ENCODE measurements at places on chromosomes 16 and 17.

DNA sequence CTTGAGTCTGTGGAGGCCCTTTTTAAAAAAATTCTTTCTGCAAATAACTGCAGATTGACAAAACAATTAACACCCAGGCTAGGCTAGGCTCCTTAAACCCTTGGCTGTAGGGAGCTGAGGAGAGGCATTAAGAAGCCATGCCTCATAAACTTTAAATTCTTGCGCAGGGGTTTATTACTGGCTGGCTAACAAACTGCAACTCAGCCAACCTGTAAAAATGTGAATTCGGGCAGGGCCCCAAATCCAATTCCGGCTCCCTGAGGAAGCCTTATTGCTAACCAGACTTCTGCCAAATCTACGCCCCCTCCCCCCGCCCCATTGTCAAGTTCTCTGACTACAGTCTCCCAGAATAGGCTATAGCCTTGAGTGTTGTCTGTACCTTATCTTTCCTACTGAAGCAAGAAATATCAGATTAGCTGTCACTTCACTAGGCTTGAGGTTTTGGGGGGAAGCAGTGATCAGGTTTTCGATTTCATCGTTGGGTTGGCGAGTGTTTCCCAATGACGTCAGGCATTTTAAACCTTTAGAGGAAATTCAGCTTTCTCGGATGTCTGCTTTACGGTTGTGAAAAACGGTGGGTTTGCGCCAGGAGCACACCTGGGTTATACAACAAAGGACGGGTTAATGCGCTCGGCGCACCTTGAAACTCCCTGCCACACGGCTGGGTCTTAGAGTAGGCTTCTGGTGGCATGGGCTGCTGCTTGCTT, 2.0 kb downstream of the CDH3 start:
- no peak for DNase-seq

- DNase-seq = no peak
Observed at GRCh38 chr17:78448356-78448993, 70.0 kb downstream of the PGS1 start.

- no peak for DNase-seq
Observed at GRCh38 chr17:62913991-62914570, 52.0 kb upstream of the TANC2 start.

DNA sequence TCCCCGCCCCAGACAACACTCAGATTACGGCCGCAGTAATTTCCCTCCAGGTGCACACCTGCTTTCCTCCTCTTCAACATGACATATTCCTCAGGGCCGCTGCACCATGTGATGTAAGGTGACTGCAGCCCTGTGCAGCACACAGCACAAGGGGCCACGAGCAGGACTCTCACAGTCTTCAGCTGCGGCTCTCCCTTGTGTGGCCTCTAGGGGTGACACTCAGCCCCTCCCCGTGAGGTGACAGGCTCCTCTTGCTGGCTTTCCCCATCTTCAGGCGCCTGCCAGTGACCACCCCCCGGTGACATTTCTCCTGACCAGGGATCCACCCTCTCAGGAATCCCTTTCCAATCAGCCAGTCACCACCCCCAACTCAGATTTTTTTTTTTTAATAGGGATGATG, 31.3 kb upstream of the ABCC3 start:
- DNase-seq = no peak

GRCh38 chr16:20383106-20384029, 21.2 kb downstream of the PDILT start:
- DNase-seq = peak; percentile 21

DNA sequence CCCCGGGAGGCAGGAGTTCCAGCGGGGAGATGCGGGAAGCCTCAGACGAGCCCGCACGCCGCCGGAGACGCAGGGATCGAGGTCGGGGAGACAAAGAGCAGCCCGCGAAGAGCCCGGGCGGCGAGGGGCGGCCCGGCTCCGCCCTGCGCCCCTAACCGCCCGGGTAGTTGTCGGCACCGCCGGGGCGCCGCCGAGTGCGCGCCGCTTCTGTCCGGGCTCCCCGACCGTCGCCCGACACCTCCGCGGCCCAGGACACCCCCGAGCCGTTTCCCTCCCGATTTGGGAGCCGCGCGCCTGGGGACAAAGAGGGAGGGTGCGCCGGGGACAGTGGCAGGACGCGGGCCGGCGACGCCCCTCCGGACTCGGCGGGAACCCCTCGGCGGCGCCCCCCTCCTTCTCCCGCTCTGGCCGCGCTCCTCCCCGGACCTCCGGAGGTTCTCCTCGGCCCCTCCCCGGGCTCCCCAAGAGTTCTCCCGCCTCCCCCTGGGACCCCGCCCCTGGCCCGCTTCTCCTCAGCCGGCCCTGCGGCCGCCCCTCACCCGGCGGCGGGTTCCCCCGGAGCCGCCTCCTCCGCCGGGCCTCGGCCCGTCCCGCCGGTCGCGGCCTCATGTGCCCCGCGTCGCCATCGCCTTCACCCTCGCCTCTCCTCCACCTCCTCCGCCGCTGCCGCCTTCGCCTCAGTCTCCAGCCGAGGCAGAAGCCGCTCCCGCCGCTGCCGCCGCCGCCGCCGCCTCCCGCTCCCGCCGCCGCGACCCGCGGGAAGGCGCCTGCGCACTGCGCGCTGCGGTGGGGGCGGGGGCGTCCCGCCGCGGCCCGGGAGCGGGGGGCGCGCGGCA, at the start of gene GJC1:
Gene GJC1, minus strand, starts transcription at position 765 of the 836 bp plus-strand sequence. CDS start 24,470 bp downstream, outside the sequence.
- DNase-seq = no peak

DNA sequence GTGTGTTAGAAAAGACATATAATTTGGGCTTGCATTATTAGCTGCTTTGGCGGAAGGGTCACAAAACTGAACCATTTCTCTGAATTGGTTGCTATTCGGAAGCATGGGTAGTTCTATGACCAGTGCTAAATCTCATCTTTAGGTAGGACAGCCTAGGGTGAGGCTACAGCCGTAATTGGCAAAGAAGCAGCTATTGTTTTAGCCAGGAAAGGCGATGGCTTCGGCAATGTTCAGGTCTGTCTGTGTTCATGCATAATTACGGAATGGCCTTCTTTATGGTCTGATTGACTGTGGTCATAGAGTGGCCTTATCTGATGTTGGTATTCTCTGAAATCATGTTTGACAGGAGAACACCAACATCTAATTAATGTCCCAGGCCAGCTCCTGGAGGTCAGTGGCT, 368.4 kb upstream of the HSBP1 start:
- no peak for DNase-seq

DNA sequence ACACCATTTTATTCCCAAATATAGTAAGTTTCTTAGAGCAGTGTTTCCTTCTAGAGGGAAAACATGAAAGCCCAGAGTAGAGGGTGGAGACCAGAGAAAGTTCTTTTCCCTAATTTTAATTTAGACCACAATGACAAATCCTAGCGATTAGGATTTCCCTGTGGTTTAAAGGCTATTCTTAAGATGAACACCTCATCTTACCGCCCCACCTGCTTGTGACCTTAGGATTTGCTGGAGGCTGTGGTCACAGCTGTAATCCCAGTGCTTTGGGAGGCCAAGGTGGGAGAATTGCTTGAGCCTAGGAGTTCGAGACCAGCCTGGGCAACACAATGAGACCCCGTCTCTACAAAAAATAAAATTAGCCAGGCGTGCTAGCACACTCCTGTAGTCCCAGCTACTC, 51.1 kb downstream of the GPRC5B start:
- no peak for DNase-seq

GRCh38 chr17:78781893-78782304, at the start of gene CYTH1:
CYTH1 (minus strand) TSS chr17:78782273; CDS start chr17:78782223, 50 bp downstream.
- DNase-seq = no peak

- DNase-seq = no peak
Observed at GRCh38 chr17:79803997-79804855, 7.3 kb upstream of the CBX8 start.

GRCh38 chr16:83599789-83600462, 207.9 kb upstream of the HSBP1 start:
- no peak for DNase-seq

- no peak for DNase-seq
Observed at GRCh38 chr17:71024172-71024571, 854.8 kb downstream of the KCNJ2 start.

- no peak for DNase-seq
Observed at GRCh38 chr16:3591991-3592390, 14.8 kb upstream of the NLRC3 start.

- DNase-seq = no peak
Observed at GRCh38 chr16:78744796-78745107, 645.3 kb downstream of the WWOX start.

GRCh38 chr17:1560858-1561355, 1.7 kb downstream of the PITPNA start:
- no peak for DNase-seq

DNA sequence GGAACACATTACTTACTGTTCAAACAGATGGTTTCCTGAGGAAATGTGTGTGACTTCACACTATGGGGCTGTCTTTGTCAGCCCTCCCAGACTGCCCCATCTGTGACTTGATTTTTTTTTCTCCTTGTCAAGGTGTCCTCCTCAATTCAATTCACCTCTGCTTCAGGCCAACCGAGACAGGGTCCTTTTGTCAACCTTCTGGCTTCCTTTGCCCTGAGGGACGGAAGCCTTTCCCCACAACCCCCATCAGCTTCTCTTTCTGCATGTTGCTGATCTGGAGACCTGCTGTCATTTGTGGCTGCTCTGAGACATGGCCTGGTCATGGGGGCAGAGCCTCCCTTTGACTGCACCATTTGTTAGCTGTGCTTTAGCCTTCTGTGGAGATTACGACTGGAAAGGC, 21.3 kb upstream of the RGS9 start:
- no peak for DNase-seq

GRCh38 chr17:51430591-51430990, 170.2 kb downstream of the UTP18 start:
- DNase-seq = no peak

GRCh38 chr17:59418732-59419166, 87.3 kb downstream of the YPEL2 start:
- no peak for DNase-seq

DNA sequence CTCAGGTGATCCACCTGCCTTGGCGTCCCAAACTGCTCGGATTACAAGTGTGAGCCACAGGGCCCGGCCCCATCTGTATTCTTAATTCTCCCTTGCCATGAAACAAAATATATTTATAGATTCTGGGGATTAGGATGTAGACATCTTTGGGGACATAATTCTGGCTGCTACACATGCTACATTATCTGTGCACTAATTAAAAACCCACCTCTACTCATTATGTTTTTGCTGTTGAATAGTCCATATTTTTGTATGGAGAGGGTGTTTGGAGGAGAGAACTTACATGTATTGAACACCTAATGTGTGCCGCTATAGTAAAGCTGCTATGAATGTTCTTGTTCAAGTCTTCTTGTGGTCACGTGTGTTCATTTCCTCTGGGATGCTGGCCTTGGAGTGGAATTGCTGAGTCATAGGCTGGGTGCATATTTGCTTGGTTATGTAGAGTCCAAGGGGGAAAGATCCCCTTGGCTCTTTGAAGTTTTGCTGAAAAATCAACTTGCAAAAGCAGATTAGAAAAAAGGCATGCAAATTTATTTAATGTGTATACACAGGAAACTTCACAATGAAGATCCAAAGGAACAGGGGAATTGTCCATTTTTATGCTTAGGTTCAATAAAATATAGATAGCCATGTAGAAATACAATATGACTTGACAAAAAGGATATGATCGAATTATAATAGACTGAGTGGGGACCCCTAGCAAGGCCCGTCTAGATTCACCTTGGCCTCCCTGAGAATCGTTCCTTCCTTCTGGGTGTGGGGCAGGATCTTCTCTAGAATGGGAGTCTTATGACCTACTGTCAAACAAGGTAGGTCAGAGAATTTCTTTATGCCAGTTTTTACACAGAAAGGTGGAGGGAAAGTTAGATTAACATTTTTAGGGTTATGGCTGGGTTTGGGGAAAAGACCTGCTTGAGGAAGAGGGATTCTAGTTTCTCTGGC, 42.1 kb upstream of the GPRC5B start:
- DNase-seq = peak; percentile 39

GRCh38 chr16:66590322-66590721, 11.1 kb downstream of the CMTM2 start:
- DNase-seq = no peak

- no peak for DNase-seq
Observed at GRCh38 chr17:2397247-2398171, 3.4 kb downstream of the MNT start.

- DNase-seq = no peak
Observed at GRCh38 chr17:8441690-8442089, 6.0 kb downstream of the NDEL1 start.

- DNase-seq = no peak
Observed at GRCh38 chr17:6660805-6661463, 9.4 kb downstream of the C17orf100 start.

GRCh38 chr17:36461330-36462110, 25.0 kb upstream of the ZNHIT3 start:
- no peak for DNase-seq

GRCh38 chr17:50122945-50123344, 7.0 kb downstream of the SAMD14 start:
- no peak for DNase-seq

DNA sequence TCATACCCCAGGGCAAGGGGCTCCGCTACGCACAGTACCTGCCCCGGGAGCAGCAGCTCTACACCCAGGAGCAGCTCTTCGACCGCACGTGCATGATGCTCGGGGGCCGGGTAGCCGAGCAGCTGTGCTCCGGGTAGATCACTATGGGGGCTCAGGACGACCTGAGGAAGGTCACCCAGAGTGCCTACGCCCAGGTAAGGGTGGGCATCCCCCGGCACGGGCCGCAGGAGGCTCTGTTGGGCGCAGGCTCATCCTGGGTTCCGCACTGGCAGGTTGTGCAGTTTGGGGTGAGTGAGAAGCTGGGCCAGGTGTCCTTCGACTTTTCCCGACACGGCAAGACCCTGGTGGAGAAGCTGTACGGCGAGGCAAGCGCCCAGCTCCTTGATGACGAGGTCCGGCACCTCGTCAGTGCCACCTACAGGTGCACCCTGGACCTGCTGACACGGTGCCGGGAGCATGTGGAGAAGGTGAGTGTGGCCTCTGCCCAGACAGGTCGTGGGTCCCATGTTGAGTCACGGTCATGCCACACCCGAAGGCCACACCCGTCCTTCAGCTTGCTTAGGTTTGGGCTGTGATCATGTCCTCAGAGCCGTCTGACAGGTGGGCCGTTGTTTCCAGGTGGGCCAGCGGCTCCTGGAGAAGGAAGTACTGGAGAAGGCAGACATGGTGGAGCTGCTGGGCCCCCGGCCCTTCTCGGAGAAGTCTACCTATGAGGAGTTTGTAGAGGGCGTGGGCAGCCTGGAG, 19.3 kb downstream of the DBNDD1 start:
- no peak for DNase-seq

GRCh38 chr17:71460943-71461342, 659.9 kb upstream of the SOX9 start:
- no peak for DNase-seq

GRCh38 chr17:57586196-57586740, 158.8 kb downstream of the CCDC182 start:
- DNase-seq = no peak

- DNase-seq = no peak
Observed at GRCh38 chr16:89764711-89765201, 43.4 kb downstream of the ZNF276 start.

- DNase-seq = no peak
Observed at GRCh38 chr16:90043526-90043925, 24.3 kb upstream of the DBNDD1 start.

- no peak for DNase-seq
Observed at GRCh38 chr17:21425321-21425720, 49.2 kb downstream of the KCNJ12 start.

GRCh38 chr16:2768403-2769089, 8.5 kb downstream of the ELOB start:
- DNase-seq = no peak
